ENCODE measurements at places on chromosomes 16 and 17. TPM values are rescaled to one million over a fixed set of nuclear protein-coding genes. Genes with fewer than 3 reads are reported as not detected.

Gene HOXB5
- 2.2 TPM for total RNA-seq

Gene SLC5A10
- not detected for total RNA-seq

Gene KRT20
- total RNA-seq, result 2.1 TPM

Gene STH
- not detected for total RNA-seq

Gene SOST
- not detected for total RNA-seq

Gene MPV17L
- total RNA-seq, result 8.9 TPM

Gene CXCL16
- total RNA-seq, result 4.6 TPM

Gene SLC9A5
- total RNA-seq, result 6.1 TPM

Gene HEATR3
- total RNA-seq, result 20.5 TPM

Gene LGALS9B
- not detected for total RNA-seq

Gene SSTR5
- total RNA-seq, result not detected

Gene PNMT
- 5.0 TPM for total RNA-seq

Gene SRL
- total RNA-seq, result 0.71 TPM

Gene C16orf92
- total RNA-seq, result not detected

Gene ADAT1
- total RNA-seq, result 21.7 TPM

Gene KRT27
- total RNA-seq, result not detected

Gene ZP2
- total RNA-seq, result not detected

Gene RNF166
- total RNA-seq, result 16.0 TPM

Gene CHST6
- total RNA-seq, result 2.5 TPM

Gene SLC2A4
- 81.7 TPM for total RNA-seq

Gene TMEM235
- total RNA-seq, result not detected

Gene SPATA32
- not detected for total RNA-seq

Gene C17orf78
- total RNA-seq, result not detected

All from sigmoid colon (tissue), 7 donors.